ENCODE measurements at places on chromosomes 5 and 9.

DNA sequence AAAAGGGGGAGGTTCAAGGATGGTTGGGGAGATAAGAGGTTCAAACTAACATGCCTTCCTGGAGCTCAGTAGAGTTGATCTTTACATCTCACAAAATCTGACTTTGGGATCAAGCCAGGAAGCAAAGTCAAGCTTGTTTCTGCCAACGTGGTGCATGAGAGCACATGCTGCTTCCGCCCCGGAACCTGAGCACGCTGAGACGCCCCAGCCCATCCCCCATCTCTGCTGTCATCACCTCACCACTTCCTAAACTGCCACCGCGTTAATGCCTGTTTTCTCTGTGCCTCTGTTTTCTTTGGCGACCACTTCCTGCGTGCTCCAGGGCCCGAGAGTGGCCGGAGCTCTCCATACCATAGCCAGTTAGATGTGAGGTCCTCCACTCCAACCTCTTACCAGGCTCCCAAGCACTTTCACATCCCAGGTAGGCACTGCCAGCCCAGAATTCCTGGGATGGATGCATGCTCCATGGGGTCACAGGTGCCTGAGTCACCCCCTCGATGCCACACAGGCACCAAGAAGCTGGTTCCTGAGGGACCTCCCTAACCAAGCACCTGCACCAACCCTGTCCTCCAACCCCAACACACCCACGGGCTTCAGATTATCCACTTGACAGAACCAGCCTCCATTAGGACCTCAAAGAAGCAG, 31.2 kb upstream of the AFAP1L1 start:
- DNase-seq: no peak

- no peak for DNase-seq
Observed at GRCh38 chr9:18473652-18474279, at the start of gene ADAMTSL1. ADAMTSL1 (plus strand) TSS chr9:18474153; CDS start chr9:18474233, 80 bp downstream.

DNA sequence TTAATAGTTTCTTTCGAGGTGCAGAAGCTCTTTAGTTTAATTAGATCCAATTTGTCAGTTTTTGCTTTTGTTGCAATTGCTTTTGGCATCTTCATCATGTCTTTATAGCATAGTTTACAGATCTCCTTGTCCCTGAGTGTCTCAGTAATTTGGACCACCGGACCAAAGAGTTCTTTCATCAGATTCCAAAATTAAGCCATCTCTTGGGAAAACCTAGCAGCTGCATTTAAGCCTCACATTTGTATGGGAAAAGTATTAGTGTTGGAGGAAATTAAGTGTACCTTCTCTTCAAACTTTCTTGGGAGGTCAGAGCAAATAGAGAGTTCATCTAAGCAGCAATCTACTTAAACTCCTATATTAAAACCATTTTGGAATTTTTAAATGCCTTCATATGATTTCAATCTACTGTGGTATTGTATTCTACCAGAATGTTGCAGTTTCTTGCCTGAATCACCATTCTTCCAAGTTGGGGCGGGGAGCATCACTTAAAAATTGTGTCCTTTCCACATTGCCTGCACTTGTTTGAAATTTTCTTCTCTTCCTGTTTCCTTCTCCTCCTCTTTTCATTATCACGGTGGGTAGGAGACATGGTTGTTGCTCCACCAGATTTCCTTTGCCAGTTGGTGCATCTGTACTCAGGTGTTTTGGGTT, 97.3 kb upstream of the DAB2 start:
- DNase-seq: no peak

- no peak for DNase-seq
Observed at GRCh38 chr5:172866802-172867748, 33.0 kb downstream of the ERGIC1 start.

DNA sequence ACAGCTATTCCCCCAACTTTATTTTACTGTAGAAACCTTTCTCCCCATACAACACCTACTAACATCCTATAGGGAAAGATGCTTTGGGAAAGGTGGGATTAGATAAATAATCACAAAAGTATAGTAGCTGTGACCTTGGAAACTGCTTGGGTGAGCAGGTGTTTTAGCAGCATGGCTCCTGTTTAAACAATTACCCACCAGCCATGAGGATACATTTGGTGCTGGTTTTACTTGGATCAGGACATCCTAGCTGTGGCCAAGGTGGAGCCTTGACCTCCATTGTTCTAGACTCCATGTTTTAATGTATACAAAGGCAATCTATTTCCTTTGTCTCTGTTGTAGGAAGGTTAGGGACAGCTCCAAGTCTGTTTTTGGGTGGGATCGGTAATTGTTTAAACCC, 56.8 kb upstream of the ALDH1B1 start:
- no peak for DNase-seq

GRCh38 chr5:115507681-115508080, 36.9 kb downstream of the FEM1C start:
- peak; percentile 62 for DNase-seq

GRCh38 chr5:149441986-149442385, 62.9 kb upstream of the IL17B start:
- DNase-seq: no peak

DNA sequence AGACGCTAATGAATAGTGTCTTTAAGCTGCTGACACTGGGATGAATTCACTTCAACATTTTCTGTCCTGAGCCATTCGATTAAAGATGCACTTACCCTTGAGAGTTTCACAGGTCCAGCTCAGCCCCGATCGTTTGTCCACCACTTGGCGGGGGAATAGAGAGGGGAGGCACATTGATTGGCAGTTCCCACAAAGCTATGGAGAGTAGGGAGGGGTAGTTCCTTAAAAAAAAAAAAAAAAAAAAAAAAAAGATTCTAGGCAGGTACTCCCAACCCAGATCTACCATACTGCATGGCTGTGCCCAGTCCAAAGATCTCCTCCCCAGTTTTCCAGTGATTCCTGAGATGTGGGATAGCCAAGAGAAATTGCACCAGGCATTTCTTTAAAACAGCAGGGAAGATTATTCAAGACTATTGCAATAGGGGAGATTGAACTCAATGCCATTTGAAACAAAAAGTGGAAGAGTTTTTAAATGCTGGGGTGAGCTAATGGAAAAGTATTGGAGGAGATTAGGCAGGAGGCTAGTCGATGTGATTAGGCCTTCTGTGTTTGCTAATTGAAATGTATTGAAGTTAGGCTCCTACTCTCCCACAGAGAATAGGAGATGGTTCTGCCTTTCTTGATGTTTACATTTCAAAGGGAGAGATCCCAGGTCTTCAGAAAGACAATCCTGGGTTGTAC, 2217.4 kb upstream of the WWC1 start:
- DNase-seq: no peak

DNA sequence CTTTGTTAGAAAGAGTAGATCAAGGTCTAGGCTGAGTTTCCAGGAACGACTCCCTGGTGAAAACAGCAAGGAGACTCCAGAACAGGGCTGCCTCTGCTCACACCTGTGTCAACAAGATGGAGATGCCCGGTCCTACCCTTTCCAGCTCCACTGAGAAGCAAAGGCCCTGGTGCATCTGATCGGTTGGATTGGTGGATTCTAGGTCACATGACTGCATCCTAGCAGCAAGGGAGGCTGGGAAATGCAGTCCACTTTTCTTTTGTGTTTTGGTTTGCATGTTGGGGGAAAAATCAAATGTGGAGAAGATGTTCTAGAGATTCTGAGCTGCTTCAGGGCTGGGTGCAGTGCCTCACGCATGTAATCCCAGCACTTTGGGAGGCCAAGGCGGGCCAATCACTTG, 82.0 kb upstream of the TRIO start:
- DNase-seq: no peak

- no peak for DNase-seq
Observed at GRCh38 chr5:42640835-42641234, 115.8 kb upstream of the CCDC152 start.

DNA sequence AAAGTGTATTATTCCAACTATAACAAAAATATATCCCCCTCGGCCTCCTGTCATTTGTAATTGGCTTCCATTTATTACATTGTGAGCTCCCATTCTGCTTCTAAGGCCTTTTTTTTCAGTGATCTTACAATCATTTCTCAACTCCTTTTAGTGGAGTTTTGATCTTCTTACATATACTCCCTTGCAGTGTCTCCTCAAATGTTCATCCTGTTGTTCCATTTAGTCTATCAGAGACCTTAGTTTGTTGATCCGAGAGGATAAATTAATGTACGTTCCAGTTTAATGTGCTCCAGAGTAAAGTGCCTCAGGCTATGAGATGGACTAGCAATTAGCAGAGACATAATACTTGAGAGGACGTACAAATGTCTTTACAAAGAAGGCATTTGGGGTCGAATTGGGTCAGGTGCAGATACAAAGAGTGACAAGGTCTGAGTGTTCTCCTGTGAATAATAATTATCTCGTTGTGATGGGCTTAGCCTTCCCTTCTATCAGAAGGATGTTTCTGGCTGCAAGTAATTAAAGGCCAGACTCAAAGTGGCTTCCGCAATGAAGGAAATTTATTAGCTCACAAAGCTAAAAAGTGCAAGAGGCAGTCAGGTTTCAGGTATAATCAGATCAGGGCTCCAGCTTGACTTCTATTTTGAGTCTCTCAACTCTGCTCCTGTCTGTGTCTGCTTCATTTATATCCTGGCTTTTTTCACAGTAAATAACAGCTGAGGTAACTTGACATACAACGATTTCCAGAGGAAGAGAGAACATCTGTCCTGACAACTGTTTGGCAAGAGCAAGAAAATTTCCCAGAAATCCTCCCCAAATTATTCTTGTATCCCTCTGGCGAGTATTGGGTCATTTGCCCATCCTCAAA, 30.1 kb downstream of the ARRDC3 start:
- no peak for DNase-seq

DNA sequence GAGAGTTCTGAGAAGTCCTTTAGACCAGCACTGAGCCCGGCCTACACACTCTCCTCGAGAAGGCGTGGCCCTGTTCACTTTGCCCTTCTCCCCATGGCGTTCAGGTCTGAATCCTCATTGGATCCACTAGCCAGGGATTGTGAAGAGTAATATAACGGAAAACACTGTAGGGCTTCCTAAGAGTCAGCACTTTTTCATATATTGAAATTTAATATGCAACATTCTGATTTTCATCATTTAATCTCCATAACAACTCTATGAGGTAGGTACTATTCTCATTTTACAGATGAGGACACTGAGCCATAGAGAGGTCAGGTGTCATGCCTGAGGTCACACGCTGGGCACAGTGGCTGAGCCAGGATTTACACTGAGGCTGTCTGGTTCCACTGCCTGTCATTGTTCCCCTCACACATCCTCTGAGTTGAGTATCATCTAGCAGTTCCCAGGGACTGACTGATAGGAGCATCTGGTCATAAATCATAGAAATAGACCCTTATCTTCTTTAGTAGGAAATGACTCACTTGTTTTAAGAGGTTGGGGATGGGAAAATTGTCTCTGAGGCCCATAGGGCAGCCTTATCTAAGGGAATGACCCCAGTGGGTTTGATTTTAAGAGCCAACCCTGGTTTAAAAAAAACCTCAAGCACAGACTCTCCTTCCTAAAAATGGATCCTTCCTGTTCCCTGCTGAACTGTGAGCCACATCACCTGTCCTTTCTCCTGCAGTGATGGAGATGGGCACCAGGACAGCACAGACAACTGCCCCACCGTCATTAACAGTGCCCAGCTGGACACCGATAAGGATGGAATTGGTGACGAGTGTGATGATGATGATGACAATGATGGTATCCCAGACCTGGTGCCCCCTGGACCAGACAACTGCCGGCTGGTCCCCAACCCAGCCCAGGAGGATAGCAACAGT, 41.2 kb downstream of the THBS4 start:
- no peak for DNase-seq

All from trophoblast cell (in vitro differentiated cells and primary cell).